Hindlimb muscle (tissue), 1 donor: ENCODE measurements at places on chromosomes 7 and 10. TPM values are rescaled to one million over a fixed set of nuclear protein-coding genes. Genes with fewer than 3 reads are reported as not detected.

Gene PTN
- 52.2 TPM for polyA plus RNA-seq

Gene ACHE
- 82.8 TPM for polyA plus RNA-seq

Gene AOC1
- polyA plus RNA-seq = 0.08 TPM

Gene NPFFR1
- 0.09 TPM for polyA plus RNA-seq

Gene KNDC1
- polyA plus RNA-seq = 10.7 TPM

GRCh38 chr10:61981460-61981859 lies 80.0 kb downstream of the ARID5B start:
- DNase-seq = no peak

DNA sequence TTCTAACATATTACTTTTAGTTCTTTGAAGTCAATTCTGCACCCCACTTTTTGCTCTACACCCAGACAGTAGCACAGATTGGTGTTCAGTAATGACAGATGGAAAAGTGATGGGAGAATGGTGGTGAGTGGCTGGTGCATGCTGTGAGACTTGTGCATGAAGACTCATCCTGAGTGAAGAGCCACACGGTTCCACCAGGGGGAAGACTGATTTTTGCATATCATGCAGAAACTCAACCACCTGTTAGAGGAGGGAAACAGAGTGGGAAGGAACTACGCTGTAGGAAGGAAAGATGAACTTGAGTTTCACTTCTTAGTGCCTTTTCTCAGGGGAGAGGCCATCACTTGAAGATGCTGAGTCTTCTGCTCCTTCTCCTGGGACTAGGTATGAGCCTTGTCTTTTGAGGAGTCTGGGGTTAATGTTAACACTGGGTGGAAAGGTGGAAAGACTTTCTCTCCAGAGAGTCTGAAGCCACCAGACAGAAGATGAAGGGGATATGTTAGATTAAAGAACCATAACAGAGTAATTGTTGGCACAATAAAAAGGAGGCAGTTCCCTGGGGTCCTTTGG lies 9.3 kb upstream of the PRSS1 start:
- DNase-seq = no peak

DNA sequence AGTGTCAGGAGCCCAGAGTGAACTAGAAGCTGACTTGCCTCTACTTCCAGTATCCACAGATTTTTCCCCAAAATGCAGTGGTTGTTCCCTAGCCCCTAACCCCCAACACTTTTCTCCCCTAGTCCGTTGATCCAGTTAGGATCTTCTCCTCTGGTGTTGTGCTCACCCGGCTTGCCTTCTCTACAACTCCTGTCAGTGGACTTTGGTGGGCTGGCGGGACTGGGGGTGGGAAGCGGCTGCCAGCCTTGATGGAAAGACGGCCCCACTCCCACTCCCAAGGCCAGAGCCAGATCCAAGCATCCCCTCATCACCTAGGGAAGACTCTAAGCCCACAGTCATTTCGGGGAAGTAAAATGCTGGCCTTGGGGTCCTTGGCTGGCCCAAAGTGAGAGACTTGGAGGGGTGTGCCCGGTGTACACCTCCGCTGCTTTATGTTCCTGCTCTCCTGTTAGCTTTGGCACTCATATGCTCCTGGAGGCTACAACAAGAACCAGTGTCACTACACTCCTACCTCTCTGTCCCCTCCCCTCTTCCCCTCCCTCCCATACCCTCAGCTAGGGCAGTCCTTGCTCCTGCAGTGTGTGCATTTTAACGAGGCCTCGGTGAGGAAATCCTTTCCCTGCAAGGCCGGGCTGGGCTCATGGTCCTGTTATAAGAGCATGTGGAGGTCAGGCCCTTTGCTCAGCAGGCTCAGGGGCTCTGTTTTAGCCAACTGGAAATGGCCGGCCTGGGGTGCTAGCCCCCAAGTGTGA lies 930 bp upstream of the HOXA10 start:
- DNase-seq = no peak

DNA sequence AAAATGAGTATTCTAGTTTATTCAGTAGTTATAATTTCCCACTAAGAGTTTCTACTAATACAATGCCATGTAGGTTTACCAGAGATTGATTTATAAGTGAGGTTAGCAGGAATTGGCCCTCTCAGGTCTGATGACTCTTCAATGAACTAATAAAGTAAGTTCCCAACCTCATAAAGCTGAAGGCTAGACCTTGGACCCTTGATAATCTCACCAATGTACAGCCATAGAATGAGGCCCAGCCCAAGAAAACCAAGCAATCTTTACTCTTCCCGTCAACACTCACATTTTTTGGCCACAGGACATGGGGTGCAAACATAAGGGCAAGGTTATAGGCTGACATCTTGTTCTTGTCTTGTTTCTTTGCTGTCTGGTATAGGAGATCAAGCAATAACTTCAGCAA lies 33.3 kb downstream of the ARHGAP19 start:
- no peak for DNase-seq

DNA sequence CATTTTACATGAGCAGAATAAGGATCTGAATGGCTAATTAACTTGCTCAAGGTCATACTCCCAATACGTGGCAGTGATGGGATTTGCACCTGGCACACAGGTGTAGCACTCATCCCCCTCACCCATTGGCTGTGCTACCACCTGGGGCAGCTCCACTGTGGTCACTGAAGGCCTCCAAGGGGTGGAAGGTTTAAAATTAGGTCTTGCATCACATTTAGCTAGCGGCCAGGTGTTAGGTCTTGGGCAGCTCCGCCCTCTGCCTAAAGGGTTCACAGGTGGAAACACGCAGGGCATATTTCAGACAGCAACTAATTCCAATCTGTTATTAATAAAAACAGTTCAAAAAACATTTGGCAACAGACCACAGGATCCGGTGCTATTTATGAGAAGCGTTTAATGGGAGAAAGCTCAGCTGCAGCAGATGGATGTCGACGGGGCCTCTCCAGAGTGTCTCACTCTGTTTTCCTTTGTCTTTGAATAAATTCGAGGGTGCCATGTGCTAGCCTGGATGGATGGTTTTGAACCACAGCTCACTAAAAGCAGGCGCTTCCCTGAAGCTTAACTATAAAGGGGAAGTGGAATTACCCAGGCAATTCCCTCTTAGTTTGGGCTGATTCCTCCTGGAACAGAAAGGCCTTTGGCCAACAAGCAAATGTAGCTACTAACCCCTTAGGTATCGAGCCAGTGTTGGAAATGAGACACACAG lies 1017.6 kb downstream of the TYW1 start:
- no peak for DNase-seq

DNA sequence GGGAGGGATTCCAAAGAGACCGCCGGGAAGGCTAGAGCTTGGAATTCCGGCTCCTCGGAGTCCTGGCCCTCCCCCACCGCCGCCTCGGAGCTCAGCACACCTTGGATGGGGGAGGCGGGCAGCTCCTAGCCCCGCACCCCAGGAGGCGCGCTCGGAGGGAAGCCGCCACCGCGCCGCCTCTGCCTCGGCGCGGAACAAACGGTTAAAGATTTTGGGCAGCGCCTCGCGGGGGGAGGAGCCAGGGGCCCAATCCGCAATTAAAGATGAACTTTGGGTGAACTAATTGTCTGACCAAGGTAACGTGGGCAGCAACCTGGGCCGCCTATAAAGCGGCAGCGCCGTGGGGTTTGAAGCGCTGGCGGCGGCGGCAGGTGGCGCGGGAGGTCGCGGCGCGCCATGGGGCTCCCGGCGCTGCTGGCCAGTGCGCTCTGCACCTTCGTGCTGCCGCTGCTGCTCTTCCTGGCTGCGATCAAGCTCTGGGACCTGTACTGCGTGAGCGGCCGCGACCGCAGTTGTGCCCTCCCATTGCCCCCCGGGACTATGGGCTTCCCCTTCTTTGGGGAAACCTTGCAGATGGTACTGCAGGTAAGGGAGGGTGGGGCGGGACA lies at the start of gene CYP26A1:
Gene CYP26A1, plus strand, starts transcription at position 355 of the 608 bp plus-strand sequence. Its CDS starts 42 bp downstream, at position 397.
- DNase-seq = no peak

GRCh38 chr7:122068999-122069398 lies 75.0 kb downstream of the AASS start:
- DNase-seq = no peak

GRCh38 chr10:74589226-74589673 lies 237.2 kb upstream of the KAT6B start:
- DNase-seq = peak; percentile 81

- no peak for DNase-seq
Observed at GRCh38 chr10:125147971-125148439, 12.4 kb downstream of the CTBP2 start.

- DNase-seq = no peak
Observed at GRCh38 chr7:45627691-45628456, 53.7 kb downstream of the ADCY1 start.
